ENCODE measurements at places on chromosomes 12 and 14.

- H3K27me3 ChIP-seq = no peaks in the 10 kb centered on the region
- H3K36me3 ChIP-seq = peaks cover 7% of the 10 kb centered on the region
- peak; percentile 25 for DNase-seq
- no peak overlapping the region for H3K4me3 ChIP-seq
Observed at GRCh38 chr12:42360747-42361403, 34.9 kb downstream of the PPHLN1 start.

DNA sequence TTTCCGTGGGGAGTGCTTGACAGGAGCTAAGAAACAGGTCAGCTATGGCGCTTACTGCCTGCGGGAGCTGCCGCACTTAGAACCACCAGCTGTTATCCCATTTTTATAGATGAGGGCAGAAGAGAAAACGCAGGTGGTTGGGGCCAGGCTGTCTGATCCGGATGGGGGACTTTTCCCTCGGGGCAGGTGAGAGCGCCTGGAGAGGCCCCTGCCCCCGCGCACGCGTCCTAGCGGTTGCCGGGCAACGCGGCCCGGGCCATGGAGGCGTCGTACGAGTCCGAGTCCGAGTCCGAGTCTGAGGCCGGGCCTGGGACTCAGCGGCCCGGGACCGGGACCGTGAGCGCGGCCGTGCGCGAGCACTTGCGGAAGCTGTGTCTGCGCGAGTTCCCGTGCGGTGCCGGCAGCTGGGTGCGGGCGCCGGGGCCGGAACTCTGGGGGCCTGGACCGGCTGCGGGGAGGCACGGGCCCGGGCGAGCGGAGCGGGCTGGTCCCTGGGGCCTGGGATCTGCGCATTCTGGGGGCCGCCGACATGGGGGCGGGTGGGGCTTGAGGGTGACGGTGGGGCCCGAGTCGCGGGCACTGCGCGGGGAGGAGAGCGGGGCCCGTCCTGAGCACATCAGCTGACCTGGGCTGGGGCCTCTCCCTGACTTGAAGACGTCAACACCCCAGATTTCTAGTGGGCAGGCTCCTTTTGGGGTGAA lies at the start of gene LRRC43:
Gene LRRC43, plus strand, starts transcription at position 237 of the 701 bp plus-strand sequence. Its CDS starts 22 bp downstream, at position 259.
- H3K4me3 ChIP-seq = peak within 1 kb of the TSS; percentile 31
- no peak for DNase-seq
- H3K4me1 ChIP-seq = peaks cover 5% of the 10 kb centered on the region
- no peaks in the 10 kb centered on the region for H3K27me3 ChIP-seq
- H3K27ac ChIP-seq = no peak within 1 kb of the TSS

GRCh38 chr12:76020281-76020680 lies 11.3 kb downstream of the PHLDA1 start:
- H3K27ac ChIP-seq = peak overlapping the region; percentile 90
- H3K4me1 ChIP-seq = peaks cover 18% of the 10 kb centered on the region
- H3K36me3 ChIP-seq = no peaks in the 10 kb centered on the region
- H3K4me3 ChIP-seq = no peak overlapping the region
- DNase-seq = peak; percentile 80

DNA sequence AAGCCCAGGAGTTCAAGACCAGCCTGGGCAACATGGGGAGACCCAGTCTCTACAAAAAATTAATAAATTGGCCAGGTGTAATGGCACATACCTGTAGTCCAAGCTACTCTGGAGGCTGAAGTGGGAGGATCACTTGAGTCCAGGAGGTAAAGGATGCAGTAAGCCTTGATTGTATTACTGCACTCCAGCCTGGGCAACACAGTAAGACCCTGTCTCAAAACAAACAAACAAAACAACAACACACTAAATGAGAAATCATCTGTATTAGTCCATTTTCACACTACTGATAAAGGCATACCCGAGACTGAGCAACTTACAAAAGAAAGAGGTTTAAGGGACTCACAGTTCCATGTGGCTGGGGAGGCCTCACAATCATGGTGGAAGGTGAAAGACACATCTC lies 4.7 kb upstream of the MLXIP start:
- H3K4me3 ChIP-seq = no peak overlapping the region
- no peaks in the 10 kb centered on the region for H3K36me3 ChIP-seq

DNA sequence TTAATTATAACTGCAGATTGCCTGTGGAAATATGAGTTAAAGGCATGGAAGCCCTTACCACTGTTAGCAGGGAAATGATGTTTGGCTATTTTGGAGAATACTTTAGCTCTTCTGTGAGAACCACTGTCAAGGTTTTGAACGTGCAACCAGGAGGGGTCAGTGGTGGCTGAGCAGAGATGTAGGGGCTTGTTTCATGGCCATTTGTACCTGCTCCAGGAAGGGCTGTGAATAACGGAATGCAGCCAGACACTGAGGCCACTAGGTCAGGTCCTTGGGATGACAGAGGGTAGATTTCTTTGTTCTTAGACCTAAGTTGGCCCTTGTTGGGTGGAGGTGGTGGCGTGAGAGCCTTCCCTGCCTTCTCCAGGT lies 8.3 kb downstream of the TRAF3 start:
- no peaks in the 10 kb centered on the region for H3K27me3 ChIP-seq
- no peaks in the 10 kb centered on the region for H3K36me3 ChIP-seq

DNA sequence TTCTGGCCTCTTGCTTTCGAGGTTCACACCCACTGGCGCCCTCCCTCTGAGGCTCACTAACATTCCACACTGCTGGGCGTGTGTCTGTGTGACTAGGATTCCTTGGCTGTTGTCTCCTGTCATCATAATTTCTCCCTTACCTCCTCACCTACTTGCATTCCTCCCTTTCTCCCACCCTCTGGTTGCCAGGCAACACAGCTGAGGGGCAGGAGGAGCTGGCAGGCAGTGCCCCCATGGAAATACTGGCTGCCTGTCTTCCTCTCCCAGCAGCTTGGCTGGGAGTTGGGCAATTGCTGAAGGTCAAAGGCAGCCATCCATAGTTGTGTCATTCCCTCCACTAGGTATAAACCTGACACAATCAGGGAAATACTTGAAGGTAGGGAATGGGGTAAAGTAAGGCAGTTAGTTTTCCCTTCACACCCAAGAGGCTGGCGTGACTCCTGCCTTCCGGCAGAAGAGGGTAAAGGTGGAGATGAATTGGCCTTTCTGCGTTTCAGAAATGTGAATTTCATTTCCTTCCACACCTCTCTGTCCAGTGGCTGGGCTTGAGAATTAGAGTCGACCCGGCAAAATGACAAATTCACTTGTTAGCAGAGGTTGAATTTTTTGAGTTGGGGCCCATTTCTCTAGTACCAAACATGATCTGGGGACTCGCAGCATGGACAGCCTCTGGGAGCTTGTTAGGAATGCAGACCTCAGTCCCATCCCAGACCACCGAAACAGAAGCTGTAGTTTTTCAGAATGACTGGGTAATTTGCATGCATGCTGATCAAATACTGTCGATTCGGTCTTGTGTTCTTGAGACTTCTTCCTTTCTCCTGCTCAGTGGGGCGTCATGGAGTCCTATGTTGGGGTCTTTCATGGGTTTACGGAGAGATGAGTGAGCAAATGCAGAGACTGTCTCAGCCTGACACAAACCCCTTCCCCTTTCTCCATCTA lies 24.3 kb upstream of the EMP1 start:
- peak overlapping the region; percentile 84 for H3K27ac ChIP-seq
- no peak overlapping the region for H3K4me3 ChIP-seq
- H3K27me3 ChIP-seq = no peaks in the 10 kb centered on the region
- H3K36me3 ChIP-seq = no peaks in the 10 kb centered on the region

GRCh38 chr14:52026901-52027300 lies 37.6 kb downstream of the RTRAF start:
- H3K4me3 ChIP-seq = no peak overlapping the region
- peak overlapping the region; percentile 76 for H3K27ac ChIP-seq
- H3K36me3 ChIP-seq = peaks cover 50% of the 10 kb centered on the region
- H3K4me1 ChIP-seq = peaks cover 37% of the 10 kb centered on the region

DNA sequence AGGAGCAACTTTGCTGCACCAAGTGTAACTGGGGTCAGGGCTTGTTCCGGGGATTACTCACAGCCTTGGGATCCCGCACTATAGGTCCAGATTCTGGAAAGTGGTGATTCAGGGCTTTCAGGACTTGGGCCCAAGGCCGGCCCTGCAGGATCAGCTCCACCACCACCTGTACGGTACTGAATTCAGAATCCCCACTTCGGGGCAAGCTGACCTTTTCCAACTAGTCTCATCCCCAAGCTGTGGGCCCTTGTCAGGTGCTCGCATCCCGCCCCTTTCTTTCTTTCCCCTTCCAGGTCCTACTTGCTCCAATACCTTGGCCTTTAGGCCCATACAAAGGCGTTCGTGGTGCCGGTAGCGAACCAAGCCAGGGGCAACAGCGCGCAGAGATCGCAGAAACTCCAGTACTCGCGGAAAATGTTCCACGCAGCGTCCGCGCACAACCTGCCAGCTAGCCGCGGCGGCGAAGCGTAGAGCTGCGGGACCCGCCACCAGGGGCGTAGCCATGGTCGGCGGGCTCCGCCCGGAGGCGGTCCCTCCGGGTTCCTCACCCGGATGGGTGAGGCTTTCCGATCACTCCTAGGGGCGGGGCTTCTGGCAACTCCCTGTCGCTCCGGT lies 487 bp downstream of the TINF2 start:
- H3K27ac ChIP-seq = peak overlapping the region; percentile 90
- H3K36me3 ChIP-seq = peaks cover 34% of the 10 kb centered on the region
- peak overlapping the region; percentile 82 for H3K4me3 ChIP-seq
- peak; percentile 89 for DNase-seq

- no peak overlapping the region for H3K27ac ChIP-seq
- peaks cover 16% of the 10 kb centered on the region for H3K4me1 ChIP-seq
- no peaks in the 10 kb centered on the region for H3K27me3 ChIP-seq
- DNase-seq = peak; percentile 71
- H3K36me3 ChIP-seq = no peaks in the 10 kb centered on the region
Observed at GRCh38 chr14:89848165-89848564, 106.4 kb downstream of the EFCAB11 start.

- no peaks in the 10 kb centered on the region for H3K4me1 ChIP-seq
- H3K27me3 ChIP-seq = peaks cover 8% of the 10 kb centered on the region
- no peak overlapping the region for H3K27ac ChIP-seq
- no peaks in the 10 kb centered on the region for H3K36me3 ChIP-seq
- no peak overlapping the region for H3K4me3 ChIP-seq
Observed at GRCh38 chr14:70680748-70681147, 39.0 kb downstream of the TTC9 start.
